ENCODE measurements at places on chromosomes 7 and 10.

DNA sequence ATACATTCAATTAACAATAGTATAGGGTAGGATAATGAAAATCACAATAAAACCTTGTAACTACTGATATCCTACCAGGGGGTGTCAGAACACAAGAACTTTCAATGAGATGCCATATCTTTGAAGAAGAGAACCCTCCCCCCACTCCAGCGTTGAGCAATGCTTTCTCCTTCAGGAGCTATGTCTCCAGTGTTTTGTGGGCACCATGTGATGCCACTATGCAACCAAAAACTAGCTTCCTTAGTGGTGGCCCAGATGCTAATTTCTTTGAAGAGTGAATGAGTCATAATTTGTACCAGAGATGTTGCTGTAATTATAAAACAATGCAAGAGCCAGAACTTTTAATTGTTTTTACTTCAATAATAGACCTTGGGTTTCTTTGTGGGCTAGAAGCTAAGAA is 76.0 kb upstream of the ADO start:
- no peak for DNase-seq

- no peak for DNase-seq
Observed at GRCh38 chr7:140685407-140686087, 11.0 kb upstream of the NDUFB2 start.

GRCh38 chr10:73439055-73439454 is 5.7 kb upstream of the MSS51 start:
- no peak for DNase-seq

GRCh38 chr7:149547126-149547525 is 49.5 kb upstream of the ZNF746 start:
- DNase-seq, result no peak

GRCh38 chr10:11443468-11444154 is 167.8 kb downstream of the USP6NL start:
- DNase-seq, result no peak

DNA sequence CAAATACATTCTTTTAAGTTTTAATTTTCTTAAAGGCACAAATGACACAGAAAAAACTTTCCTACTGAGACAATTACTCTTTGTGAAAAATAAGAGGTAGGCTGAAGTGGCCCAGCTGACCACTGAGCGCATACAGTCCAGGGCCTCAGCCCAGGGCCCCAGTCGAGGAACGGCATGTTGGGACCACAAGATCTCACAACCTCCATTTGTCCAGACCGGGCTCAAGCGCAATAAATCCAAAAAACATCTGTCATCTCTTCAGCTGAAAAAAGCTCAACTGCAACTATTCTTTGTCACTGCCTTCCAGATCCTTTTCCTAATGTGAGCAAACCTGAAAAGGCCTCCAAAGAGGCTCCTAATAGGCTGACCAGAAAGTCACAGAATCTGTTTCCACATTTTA is 165.8 kb downstream of the SRPK2 start:
- DNase-seq, result no peak

GRCh38 chr7:17773289-17773626 is 167.0 kb downstream of the SNX13 start:
- DNase-seq, result no peak

- no peak for DNase-seq
Observed at GRCh38 chr7:100220586-100221230, 959 bp downstream of the PVRIG start.

GRCh38 chr7:95482424-95482823 is 3.3 kb upstream of the ASB4 start:
- DNase-seq, result no peak
